KG1 (cell line): ENCODE measurements at places on chromosomes 13 and 19.
A peak's percentile ranks its signal among the peaks of the same experiment; 100 is the strongest.

GRCh38 chr19:19865750-19866610 is at the start of gene ZNF253:
Gene ZNF253 (plus strand): TSS chr19:19865882. CDS start chr19:19865997, 115 bp downstream.
- peak; percentile 92 for DNase-seq

DNA sequence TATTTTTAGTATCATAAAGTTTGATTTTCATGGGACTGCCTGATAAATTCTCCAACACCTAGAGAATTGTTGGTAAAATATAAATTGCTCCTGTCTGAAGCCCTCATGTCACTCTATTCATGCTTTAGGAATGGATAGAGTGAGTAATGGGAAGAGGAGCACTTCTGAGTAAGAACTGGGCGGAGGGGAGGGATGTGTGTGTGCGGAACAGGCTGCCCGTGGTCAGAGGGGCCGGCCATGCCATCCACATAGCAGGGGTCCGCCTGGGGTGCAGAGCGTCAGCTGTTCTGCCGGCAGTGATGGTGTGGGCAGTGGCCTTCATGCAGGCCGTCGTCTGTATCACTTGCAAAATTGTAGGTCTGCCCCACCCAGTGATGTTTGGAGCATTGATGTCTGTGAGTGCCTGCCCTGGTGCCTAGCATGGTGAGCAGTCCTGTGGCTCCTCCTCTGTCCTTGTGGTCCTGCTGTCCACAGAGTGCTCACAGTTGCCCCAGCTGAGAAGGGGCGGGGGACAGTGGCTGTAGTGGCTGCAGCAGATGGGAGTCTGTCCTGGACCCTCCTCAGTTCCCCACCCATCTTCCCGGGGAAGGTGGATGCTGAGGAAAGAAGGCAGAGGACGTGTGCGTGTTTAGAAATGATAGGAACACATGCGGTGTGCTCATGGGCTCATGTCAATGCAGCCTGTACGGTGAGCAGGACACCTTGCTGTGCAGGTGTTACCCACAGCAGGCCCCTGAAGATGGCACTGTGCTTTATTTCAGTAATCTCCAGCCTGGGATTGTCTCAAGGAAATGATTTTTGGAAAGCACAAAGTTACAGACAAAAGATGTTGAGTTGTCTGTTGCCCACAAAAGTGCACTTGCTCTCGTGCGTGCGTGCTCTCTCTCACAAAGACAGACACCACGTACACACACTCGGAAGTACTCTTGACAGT is 49.4 kb upstream of the TEX29 start:
- no peak for DNase-seq

DNA sequence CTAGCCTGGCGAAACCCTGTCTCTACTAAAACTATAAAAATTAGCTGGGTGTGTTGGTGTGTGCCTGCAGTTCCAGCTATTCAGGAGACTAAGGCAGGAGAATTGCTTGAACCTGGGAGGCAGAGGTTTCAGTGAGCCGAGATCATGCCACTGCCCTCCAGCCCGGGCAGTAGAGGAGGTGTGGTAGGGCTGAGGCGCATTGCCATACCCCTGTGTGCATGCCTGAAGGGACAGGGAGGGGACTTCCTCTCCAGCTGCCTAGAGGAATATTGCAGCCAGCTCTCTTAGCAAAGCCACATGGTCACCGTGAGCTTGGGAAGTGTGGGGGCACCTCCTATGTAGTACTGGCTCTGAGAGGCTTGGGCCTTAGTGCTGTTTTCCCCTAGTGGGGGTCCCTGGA is 29.2 kb upstream of the PEPD start:
- no peak for DNase-seq

- DNase-seq: no peak
Measured at GRCh38 chr13:79226938-79227337, 179.1 kb downstream of the RBM26 start.

DNA sequence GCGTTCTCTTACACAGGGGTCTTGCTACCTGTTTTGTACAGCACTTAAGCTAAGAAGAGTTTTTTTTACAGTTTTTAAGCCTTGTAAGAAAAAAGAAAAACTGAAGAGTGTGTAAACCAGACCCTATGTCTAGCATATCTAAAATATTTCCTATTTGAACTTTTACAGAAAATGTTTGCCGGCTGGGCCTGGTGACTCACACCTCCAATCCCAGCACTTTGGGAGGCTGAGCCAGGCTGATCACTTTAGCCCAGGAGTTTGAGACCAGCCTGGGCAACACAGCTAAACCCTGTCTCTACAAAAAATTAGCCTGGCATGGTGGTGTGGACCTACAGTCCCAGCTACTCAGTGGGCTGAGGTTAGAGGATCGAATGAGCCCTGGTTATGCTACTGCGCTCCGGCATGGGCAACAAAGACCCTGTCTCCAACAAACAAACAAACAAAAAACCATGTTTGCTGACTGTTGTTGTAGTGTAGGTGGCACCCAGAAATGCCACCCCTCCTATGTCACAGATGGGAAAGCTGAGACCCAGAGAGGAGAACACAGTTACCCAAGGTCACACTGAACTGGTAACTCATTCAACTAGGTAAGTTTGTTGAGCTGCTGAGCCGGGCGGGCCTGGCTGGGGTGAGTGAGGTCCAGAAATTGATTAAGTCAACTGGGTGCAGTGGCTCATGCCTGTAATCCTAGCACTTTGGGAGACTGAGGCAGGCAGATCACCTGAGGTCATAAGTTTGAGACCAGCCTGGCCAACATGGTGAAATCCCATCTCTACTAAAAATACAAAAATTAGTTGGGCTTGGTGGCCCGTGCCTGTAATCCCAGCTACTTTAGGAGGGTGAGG is 1.9 kb upstream of the VASP start:
- no peak for DNase-seq

- no peak for DNase-seq
Measured at GRCh38 chr13:45933203-45933908, 81.8 kb upstream of the SIAH3 start.

- DNase-seq: no peak
Measured at GRCh38 chr13:74301258-74301935, 167.2 kb upstream of the KLF12 start.

DNA sequence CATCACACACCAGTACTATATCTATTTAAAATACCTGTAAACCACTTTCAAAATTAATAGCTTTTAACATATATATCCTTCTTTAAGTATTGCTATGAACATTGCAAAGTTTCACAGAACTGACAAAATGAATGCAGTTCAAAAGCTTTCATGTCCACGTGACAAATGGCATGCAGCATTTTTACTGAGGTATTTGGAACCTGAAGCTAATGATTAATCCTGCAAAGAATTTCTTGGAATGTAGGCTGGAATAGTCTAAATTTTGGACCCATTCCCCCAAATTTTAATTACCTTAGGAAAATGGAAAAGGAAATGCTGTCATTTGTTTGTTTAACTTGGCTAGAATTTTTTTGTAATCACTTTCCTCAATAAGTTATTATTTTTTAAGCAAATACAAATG is 423.8 kb upstream of the GPC6 start:
- DNase-seq: no peak

DNA sequence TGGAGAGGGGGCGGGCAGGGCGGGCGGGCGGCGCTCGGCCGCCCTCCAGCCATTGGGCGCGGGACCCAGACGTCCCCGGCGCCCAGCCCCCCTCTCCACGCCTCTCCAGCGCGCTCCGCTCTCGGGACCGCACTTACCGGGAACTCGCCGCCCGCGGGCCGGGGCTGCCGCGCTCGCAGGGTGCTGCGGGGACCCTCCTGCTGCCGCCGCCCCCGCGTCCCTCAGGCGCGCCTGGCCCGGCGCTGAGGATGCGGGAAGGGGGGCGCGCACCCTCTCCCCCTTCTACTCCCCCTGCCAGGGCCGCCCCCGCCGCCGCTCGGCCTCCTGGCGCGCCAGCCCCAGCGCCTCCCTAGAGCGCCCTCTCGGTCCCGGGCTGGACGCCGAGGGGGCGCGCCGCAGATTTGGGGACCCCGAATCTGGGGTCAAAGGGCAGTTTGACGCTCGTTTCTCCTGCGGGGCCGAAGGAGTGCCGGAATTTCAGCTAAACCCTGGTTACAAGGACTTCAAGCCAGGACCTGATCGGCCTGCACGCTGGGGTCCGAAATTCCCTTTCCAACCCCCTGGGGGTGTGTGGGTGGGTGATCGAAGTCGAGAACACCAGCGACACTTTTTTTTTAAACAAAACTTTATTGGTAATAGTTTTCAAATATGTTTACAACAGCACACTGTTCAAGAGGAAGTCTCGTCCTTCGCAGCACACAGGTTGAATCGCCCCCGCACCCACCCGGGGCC is 696 bp upstream of the SAMD1 start:
- DNase-seq: peak; percentile 70

- DNase-seq: no peak
Measured at GRCh38 chr19:58268344-58268743, 10.4 kb upstream of the ZNF8 start.

- DNase-seq: no peak
Measured at GRCh38 chr13:113856716-113857065, 7.2 kb downstream of the GAS6 start.

DNA sequence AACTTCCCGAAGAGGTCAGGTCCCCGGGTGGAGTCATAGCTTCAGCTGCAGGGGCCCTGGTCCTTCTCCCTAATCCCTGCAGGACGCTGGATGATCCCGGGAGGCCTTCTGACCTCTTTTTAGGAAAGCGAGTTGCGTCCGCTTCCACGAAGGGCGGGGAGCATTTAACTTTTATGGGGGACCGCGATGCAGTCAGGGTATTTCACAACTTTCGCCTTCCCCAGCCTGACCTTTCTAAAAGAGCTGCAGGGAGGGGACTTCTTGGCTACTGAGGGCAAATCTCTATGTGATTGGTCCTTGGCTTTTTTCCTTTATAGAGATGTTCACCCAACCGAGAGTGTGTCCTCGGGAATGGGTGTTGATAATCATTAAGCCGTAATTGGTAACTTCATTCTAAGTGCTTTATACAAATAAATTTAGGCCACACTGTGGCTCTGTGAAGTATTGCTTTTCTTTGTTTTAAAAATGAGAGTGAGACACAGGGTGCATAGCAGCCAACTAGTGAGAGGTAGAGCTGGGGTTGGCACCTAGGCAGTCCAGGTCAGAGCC is 778 bp downstream of the ZNF230 start:
- peak; percentile 32 for DNase-seq

DNA sequence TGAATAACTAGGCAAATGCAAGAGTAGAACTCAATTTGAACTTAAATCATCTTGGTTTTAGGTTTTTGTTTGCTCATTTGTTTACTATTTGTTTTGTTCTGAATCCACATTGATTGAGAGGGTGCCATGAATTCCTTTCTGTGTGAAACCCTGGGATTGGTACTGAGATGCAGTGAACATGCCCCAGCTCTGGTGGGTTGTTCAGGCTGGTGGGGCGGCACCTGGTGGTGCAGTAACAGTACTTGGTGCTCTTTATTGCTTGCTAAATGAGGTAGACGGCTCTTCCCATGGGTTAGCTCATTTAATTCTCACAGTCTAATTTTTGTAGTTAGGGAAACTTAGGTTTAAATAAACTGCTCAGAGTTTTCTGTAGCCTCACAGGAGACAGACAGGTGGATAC is 48.4 kb downstream of the WASF3 start:
- no peak for DNase-seq

GRCh38 chr19:2820112-2820702 is 539 bp downstream of the ZNF554 start:
- no peak for DNase-seq

DNA sequence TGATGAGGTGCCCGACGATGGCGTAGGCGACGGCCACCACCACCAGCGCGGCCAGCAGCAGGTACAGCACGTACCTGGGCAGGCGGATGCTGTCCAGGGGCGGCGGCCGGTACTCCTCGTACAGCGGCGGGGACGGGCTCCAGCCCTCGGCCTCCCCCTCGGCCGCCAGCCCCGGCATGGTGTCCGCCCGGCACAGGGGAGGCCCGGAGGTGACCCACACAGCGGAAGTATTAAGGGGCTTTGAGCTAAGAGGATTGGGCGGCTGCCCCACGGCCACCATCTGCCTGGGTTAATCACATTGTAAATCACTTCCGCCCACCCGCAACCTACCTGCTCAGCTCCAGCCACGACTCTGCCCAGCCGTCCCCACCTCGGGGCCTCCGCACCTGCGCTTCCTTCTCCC is at the start of gene SMIM44:
Gene SMIM44, minus strand, starts transcription at position 216 of the 403 bp plus-strand sequence. Its CDS starts 38 bp downstream, at position 178.
- no peak for DNase-seq

GRCh38 chr13:19967621-19968020 is 9.1 kb downstream of the ZMYM2 start:
- no peak for DNase-seq

DNA sequence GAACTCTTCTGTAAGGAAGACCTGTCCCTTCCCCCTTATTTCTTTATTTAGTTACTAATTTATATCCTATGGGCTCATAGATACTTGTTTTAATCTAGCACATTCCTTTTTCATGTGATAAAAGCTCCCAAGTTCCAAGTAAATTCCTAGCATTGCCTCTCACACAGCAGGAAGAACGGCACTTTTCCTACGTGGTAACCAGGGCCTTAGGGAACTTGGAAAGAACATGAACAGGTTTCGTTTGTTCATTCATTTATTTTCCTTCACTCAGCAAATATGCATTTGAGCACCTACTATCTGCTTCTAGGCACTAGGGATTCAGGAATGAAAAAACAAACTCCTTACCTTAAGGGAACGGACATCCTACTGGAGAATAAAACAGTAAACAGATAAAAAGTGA is 125.1 kb downstream of the SIPA1L3 start:
- DNase-seq: no peak

DNA sequence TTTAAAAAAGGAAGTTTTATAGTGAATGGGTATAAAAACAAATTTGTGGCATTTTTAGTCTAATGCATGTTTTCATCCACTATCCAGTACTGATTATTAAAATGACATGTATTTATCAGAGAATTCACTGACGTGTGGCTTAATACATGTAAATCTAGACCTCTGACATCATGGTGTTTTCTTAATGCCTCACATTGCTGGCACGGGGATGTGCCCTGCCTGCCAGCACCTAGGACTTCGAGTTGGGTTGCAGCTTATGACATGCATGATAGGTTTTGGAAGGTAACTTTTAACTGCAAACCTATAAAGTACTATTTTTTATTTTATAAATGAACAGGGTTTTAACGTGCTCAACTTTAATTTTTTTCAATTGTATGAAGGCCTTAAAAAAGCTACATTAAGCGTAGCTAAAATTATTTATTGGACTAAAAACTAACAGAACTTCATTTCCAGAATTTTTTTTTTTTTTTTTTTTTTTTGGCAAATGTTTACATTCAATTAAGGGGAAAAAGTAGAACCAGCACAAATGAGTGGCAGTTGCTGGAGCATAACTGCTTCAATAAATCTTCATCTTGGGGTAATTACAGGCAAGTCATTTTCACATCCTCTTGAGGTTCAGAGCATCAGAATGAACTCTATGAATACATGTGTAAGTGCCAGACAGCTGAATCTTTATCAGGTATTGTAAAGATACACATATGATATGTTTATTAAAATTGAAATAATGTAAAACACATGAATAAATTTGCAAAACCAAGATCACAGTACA is 16.3 kb downstream of the METTL21C start:
- no peak for DNase-seq
